ENCODE measurements at places on chromosomes 5 and 9.
A peak's percentile ranks its signal among the peaks of the same experiment; 100 is the strongest.

- no peak for DNase-seq
Measured at GRCh38 chr9:99051406-99051805, 53.5 kb upstream of the TGFBR1 start.

DNA sequence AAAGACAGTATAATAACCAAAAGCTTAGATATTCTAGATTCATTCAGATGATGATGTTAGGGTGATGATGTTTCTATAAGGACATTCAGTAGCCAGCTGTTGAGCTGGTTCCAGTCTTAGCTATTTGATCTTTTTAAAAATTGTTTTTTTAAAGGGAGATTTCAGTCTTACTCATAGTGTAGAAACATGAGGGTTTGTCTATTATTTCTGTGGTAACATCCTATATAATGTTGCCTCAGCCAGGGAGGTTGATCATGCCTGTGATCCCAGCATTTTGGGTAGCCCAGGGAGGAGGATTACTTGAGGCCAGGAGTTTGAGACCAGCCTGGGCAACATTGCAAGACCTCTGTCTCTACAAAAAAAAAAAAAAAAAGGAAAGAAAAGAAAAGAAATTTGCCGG, 167.8 kb downstream of the DOCK2 start:
- DNase-seq, result no peak

DNA sequence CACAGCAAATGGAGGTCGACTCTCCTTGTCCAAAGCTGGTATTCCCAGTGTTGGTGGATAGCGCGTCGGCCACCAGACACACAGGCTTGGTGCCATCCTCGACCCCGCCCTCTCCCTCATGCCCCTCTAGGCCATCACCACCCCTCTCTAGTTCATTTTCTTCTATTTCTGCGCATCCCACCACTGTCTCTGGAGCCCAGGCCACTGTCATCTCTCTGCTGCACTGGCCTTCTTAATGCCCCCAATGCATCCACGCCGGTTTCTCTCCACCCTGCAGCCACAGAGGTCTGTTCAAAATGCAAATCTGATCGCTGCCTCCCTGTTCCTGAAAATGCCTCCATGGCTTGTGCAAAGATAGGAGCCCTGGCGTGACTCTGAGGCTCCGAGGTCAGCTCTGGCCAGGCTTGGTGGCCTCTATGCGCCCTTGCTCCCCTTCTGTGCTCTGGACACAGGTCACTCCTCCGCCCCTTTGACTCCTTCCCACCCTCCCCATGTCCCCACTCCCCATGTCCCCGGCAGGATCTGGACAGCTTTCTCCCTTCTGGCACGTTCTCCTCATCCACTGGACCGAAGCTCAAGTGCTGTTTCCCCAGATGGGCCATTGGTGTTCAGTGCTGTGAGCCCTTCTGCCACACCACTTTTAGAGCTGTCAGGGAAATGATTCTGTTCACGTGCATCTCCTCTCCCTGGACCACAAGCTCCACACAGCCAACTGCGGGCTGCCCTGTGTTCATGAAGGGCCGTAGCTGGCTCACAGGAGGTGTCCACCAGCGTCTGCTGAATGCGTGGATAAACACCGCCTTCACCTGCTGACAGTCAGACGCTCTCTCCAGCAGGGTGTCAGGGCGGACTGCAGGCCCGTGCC, 59.5 kb upstream of the RNF130 start:
- DNase-seq, result peak; percentile 16

DNA sequence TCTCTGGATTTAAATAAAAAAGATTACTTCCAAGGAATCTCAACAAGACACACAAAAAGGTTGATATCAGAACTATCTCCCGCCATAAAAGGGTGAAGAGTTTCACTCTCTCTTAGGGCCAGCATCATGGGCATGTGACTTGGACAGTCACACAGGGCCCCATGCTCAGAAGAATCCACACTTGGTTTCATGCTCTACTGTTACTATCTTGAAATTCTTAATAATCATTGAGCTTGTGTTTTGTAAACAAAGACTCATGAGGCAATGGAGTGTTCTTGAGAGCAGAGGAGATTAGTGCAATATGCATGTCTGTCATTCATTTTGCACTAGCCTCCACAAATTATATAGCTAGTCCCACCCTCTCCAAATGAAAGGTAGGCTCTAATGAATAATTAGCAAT, 58.4 kb downstream of the HMHB1 start:
- no peak for DNase-seq

- DNase-seq, result no peak
Measured at GRCh38 chr5:34817558-34818351, 21.2 kb upstream of the TTC23L start.

GRCh38 chr5:135966165-135966564, 11.4 kb upstream of the LECT2 start:
- DNase-seq, result no peak

- no peak for DNase-seq
Measured at GRCh38 chr9:96136992-96137670, 164.8 kb downstream of the HSD17B3 start.

GRCh38 chr9:78167356-78167755, 68.5 kb upstream of the CEP78 start:
- no peak for DNase-seq

- no peak for DNase-seq
Measured at GRCh38 chr5:142725231-142726187, 39.6 kb upstream of the FGF1 start.

DNA sequence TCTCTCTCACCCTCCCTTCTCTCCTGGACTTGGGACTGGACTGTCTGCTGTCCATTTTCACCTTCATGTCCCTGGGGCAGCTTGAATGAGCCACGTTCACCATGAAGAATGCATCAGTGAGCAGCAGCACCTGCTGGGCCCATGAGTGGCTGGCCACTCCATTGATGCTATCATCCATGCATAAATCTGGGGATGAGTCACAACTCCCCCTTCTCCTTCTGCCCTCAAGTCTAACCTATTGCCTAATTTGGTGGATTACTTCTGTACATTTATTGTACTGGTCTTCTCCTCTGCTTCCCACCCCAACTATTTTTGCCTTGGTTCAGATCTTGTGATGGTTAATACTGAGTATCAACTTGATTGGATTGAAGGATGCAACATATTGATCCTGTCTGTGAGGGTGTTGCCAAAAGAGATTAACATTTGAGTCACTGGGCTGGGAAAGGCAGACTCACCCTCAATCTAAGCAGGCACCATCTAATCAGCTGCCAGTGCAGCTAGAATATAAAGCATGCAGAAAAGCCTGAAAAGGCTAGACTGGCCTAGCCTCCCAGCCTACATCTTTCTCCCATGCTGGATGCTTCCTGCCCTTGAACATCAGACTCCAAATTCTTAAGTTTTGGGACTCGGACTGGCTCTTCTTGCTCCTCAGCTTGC, 46.7 kb downstream of the GDNF start:
- DNase-seq, result no peak

- DNase-seq, result no peak
Measured at GRCh38 chr9:35758475-35759050, 4.5 kb upstream of the MSMP start.

GRCh38 chr9:112334432-112334841, 1.0 kb upstream of the PTBP3 start:
- DNase-seq, result no peak

DNA sequence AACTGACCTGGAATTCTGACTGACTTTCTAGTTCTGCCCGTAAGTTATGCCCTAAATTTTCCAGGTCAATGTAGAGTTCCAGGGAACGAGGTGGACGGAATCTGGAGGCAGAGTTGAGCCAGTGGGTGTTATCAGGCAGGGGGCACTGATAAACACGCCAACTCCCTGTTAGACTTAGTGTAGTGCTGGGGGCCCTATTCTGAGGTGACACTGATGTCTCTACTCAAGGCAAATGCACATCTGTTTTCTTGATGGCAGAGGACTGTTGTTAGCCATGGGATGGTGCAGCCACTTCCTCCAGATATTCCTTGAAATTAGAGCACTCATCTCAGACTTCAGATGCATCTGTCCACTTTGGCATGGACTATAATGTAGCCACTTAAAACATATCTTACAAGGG, 83.5 kb downstream of the C9orf152 start:
- DNase-seq, result no peak

DNA sequence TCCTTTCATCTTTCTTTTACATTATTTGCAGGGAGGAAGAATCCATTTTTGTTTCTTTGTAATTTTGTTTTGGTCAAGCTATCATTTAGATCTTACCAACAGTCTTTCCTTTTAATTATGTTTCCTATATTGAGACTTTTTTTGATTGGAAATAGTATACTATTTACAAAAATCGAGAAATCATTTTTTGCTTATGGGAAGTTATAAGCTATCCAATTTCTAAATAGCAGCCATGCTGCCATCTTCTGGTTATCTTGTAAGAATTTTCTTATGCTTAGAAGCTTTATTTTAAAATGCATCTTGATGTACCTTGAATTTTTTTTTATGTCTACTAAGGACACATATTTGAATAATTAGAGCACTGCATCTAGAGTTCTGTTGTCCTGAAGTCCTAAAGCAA, 821.2 kb downstream of the PTPRD start:
- no peak for DNase-seq

DNA sequence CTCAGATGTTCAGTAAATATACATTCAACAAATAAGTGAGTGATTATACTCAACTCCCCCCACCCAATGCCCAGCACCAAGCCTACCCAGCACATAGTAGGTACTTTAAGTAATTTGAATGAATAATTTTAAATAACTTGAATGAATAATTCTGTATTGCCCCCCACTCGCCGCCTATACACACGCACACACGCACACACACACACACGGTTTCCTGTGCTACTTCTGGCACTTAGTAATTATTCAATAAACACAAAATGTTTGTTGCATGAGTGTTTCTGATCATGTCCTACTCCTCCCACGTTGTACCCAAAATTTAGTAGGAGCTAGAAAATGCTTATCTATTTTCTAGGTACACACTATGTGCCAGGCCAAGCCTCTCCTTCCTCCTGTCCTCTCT, 16.2 kb downstream of the PCDH12 start:
- no peak for DNase-seq

- DNase-seq, result no peak
Measured at GRCh38 chr5:79547429-79547822, 33.5 kb upstream of the HOMER1 start.

Measured in liver (tissue), 10 donors.